ENCODE measurements at places on chromosomes 1 and 21.

DNA sequence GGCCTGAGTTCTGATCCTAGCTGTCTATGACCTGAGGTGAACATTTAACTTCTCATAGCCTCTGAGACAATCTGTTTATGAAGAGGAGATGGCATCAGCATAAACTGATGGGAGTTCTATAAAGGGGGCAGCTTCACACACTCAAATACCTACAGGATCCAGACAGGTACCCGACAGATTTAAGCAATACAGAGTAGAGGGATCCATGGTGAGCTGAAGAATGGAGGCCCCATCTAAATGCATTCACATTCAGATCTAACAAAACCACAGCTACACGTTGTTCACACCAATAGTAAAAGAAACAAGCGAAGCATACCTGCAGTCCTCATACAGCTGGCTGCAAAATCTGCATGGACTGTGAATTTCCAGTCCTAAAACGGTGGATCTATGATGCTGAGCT is 48.7 kb upstream of the ESRRG start:
- DNase-seq = no peak

- DNase-seq = no peak
Observed at GRCh38 chr1:243433737-243434370, 178.0 kb downstream of the SDCCAG8 start.

- DNase-seq = no peak
Observed at GRCh38 chr1:12167493-12168429, 970 bp downstream of the TNFRSF1B start.

DNA sequence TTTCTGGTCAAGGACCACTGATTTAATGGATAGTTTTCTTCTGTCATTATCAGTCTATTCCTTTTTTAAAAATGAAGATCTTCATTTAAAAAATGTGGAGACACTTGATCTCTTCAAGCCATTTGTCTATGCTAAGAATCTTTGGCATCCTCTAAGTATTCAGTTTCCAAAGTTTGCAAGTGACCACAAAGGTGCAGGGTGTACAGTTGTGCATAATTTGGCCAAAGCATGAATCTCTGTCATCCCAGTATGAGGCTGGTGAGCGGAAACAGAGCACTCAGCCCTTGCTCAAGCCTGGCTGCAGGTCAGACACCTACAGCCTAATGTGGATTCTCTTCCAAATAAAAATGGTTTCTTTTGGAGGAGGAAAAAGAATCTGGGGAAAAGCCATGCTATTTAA is 19.8 kb downstream of the PARP1 start:
- no peak for DNase-seq

DNA sequence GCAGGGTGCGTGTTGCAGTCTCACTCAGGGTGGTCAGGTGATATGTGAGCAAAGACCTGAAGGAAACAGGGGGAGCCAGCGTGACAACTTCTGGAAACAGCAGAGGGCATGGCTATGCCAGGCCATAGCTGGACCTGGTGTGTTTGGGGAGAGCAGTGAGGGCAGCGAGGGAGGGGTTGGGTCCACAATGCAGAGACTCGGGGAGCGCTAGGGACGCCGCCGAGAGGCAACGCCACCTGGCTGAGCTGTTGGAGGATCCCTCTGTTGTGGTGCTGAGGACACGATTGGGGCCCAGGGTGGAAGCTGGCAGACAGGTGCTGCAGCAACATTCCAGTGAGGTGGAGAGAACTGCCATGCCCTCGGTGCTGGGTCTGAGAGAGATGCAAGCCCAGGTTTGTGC is 26.6 kb upstream of the LSS start:
- no peak for DNase-seq

GRCh38 chr1:232589812-232590743 is 39.9 kb downstream of the SIPA1L2 start:
- no peak for DNase-seq

DNA sequence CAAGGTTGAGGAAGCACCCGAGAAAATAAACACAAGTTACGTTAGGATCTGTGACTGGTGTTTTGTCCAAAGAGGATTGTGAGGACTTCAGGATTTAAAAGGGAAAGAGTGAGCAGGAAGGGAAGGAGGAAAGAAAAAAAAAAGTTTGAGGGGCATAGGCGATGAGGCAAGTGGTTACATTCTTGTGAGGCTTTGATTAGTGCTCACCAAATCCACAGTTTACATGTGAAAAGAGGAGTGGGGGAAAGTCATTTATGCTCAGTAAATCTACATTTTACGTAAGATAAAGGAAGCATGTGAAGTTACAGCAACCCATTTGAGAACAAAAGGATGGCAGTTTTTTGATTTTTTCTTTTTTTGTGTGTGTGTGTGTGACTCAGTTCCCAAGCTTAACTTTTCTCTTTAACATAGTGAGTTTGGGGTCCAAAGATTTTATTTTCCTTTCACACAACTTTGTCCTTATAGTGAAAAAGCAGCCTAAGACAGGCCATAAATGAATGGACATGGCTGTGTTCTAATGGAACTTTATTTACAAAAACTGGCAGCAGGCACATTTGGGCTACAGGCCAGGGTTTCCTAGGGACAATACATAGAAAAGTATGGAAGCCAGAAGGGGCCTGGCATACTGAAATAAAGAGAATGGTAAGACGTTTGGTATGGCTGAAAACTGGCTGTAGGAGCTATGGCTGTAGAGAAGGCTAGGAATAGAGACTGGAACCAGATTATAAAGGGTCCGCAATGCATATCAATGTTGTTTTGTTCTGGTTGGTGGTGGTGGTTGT is 121.7 kb downstream of the FGGY start:
- no peak for DNase-seq

GRCh38 chr1:3856923-3857790 is at the start of the genes CEP104 and DFFB:
Gene CEP104 (minus strand): TSS chr1:3857211. CDS start chr1:3852407, 4,804 bp downstream.
Gene DFFB (plus strand): TSS chr1:3857476. CDS start chr1:3857604, 128 bp downstream.
- DNase-seq = peak; percentile 97

DNA sequence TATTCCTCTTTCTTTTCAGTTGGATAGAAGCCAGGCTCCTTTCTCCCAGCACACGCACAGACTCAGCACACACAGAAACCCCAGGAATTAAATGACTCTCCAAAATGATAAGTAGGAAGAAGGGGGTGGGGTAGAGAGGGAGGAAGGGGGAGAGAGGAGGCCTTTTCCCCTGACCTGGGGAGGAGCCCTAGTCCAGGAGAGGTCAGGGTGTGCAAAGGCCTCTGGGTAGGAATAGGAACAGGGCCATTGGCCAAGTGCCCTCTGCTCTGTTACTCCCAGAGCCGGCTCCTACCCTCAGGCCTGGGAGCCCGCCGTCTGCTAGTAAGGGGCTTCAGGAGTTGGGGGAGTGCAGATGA is 35.6 kb upstream of the PUM1 start:
- DNase-seq = no peak

- no peak for DNase-seq
Observed at GRCh38 chr21:44736291-44737004, 25.1 kb upstream of the TSPEAR start.

DNA sequence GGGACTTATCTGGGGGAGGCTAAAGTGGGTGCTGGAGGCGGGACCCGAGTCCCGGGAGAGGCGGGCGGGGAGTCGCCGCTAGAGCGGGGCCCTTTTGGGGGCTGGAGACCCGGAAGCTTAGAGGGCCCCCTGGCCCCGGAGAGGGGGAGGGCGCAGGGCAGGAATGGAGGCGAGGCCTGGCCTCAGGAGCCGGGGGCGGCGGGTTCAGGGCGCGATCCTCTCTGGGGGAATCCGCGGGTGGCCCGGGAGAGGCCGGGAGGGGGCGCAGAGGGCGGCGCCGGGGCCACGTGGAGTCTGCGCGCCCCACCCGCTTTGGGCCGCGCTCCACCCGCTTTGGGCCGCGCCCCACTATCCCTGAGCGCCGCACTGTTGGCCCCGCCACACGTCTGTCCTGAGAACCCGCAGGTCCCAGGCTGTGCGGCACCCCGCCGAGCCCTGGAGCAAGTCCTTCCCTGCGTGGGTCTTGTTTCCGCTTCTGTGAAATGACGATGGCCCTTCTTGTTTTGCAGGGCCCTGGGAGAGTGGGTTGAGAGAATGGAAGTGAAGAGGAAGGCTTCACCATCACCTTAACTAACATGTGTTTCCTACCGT is 84.4 kb downstream of the NKAIN1 start:
- peak; percentile 58 for DNase-seq

DNA sequence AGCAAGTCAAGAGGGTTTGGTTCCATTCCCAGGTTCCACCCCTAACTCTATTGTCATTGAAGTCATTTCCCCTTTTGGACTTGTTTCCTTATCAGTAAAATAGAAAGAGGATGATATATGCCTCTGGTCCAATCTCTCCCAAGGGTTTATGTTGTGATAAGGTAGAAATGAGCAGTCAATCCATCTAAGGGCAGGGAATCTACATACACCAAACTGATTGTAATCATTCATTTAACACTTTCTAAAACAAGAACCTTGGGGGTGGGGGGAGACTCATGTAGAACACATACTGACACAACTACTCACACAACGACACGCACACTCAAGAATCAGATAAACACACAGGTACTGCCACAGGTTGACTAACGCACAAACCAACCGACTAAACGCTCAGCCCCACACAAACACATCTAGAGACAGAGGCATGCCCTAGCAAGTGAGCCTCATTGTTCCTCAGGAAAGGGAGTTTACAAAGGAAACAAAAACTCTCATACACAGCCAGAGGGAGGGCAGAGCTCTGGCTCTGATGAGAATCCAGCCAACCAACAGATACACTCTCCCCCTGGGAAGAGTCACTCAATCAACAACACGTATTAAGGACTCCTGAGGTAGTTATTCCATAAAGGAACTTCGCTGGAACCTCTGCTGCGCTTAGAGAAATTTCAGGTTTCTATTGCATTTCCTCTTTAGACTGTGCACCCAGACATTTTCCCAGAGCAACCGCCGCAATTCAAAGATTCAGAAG is 1.0 kb downstream of the F11R start:
- DNase-seq = peak; percentile 32

DNA sequence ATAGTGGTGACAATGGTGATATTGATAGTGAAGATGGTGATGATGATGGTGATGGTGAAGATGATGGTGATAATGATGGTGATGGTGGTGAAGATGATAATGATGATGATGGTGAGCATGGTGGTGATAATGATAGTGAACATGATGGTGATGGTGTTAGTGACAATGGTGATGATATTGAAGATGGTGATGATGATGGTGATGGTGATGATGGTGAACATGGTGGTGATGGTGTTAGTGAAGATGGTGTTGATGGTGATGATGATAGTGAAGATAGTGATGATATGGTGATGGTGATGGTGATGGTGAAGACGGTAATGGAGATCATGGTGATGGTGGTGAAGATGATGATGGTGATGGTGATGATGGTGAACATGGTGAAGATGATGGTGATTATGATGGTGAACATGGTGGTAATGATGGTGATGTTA is 259.2 kb downstream of the MATN1 start:
- no peak for DNase-seq

- no peak for DNase-seq
Observed at GRCh38 chr1:66374148-66374547, 159.8 kb upstream of the SGIP1 start.

- DNase-seq = peak; percentile 78
Observed at GRCh38 chr1:203340112-203340790, 10.7 kb downstream of the FMOD start.

DNA sequence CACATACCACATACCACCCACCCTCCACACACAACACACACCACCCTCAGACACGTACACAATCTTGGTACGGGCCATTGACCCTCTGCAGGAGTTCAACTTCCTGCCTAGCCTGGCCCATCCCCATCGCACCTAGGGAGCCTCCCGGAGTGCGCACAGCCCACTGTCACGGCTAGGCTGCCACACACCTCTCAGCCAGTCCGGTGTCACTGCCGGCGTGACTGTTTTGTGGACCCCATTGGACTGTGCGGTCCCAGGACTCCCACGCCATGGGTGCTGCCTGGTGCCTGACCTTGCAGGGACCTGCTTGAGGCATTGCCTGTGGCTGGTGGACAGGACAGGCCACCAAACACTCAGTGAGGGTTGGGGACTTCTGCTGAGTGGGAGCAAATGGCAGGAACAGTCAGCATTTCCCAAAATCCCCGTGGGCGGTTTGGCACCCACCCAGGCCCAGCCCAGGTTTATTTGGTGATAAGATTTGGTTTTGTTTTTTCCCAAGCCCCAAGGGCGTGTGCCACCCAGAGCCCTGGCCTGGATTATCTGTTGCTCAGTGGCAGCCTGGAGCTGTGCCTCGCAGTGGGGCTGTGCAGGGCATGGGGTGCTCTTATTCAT is 27.7 kb downstream of the RAB7B start:
- peak; percentile 1 for DNase-seq

- DNase-seq = peak; percentile 28
Observed at GRCh38 chr1:204726478-204726877, 40.9 kb upstream of the LRRN2 start.

DNA sequence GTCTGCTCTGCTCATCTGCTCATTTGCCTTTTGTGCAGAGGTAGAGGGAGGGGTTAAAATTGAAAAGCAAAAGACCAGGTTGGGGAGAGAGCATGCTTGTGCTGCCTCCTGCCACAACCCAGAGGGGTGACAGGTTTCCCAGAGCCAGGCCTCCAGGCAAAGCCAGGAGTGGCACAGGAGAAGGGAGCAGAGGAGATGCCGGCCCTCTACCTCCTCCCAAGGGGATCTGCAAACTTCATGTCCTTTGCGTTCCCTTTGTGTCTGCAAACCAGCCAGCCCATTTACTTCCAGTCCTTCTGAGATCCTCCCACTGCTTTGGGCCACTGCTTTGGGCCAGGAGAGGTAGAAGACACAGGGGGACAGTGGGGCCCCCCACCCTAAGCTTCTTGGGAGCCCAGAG is 67.8 kb downstream of the EPHB2 start:
- no peak for DNase-seq

DNA sequence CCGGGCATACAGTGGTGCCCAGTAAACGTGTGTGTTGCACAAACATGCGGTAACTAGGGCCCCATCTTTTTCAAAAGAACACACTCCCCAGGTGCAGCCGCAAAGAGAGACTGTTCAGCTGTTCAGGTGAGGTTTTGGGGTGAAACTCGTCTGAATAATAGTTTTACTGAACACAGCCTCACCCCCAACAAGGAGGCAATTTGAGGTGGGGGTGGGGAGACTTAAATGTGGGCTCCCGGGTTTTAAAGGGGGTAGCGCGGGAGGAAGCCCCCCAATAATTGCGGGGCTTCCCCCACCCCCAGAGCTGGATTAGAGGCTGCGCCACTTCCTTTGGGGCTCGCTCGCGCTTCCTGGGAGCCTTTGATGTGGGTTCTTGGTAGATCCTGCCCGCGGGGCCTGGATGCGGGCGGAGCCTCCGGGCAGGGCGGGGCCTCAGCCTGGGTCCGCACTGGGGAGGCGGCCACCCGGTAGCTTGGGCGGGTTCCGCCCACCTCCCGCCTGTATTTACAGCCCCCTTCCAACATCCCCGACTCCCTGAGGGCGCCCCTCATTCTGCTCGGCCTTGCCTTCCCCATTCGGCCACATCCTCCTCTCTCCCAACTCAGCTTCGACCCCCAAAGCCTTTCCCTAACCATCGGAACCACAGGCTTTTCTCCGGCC is 6.4 kb upstream of the EPHA2 start:
- peak; percentile 69 for DNase-seq

- no peak for DNase-seq
Observed at GRCh38 chr1:42934541-42935312, 23.9 kb downstream of the SLC2A1 start.

Data from activated naive CD4-positive, alpha-beta T cell treated with anti-CD3 and anti-CD28 coated beads for 36 hours (primary cell).